Tongue (tissue), 3 donors: ENCODE measurements at places on chromosomes 5 and 9. TPM values are rescaled to one million over a fixed set of nuclear protein-coding genes. Genes with fewer than 3 reads are reported as not detected.

DNA sequence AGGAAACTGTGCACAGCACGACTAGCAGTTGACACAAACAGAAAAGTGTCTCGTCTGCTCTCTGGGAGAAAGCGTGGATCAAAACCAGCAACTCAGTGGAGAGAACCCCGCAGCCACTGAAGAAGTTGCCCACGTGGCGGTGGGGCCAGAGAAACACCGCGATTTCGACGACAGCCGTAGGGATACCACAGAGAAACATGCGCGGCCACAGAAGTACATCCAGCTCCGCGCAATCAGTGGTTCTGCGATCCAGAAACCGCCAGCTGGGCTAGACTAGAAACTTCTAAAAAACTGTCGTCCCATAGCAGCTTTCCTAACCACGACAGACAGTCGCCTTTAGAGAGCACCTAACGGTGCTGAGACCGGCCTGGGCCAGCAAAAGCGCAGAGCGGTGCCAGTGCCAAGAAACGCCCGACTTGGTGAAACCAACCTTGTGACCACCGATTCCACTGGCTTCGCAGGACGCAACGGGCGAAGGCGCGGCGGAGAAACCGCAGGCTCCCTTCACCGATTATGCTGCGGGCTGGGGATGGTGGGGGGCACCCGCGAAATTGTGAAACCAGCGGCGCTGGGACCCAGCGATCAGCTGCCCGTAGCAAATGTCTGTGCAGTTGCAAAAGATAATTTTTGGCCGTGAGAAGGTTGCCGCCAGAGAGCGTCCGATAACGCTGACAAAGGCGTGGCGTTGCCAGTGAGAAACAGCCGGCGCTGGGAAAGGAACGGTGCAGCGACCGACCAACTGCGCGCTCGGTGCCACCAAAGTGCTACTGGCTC, 2.7 kb upstream of the ANXA2R start:
- peak; percentile 77 for DNase-seq

The SLC25A25 gene
- 39.2 TPM for total RNA-seq

The FREM1 gene
- 18.2 TPM for total RNA-seq

GRCh38 chr5:145591578-145591977, 243.6 kb downstream of the PRELID2 start:
- no peak for DNase-seq

The CCDC69 gene
- total RNA-seq, result 21.5 TPM

The KCNV2 gene
- total RNA-seq, result not detected

- DNase-seq, result no peak
These were observed 137.1 kb upstream of the ZNF618 start for GRCh38 chr9:113738893-113739604.

The DRD1 gene
- 0.21 TPM for total RNA-seq

The ENDOG gene
- 30.7 TPM for total RNA-seq

The FEM1C gene
- total RNA-seq, result 49.9 TPM

DNA sequence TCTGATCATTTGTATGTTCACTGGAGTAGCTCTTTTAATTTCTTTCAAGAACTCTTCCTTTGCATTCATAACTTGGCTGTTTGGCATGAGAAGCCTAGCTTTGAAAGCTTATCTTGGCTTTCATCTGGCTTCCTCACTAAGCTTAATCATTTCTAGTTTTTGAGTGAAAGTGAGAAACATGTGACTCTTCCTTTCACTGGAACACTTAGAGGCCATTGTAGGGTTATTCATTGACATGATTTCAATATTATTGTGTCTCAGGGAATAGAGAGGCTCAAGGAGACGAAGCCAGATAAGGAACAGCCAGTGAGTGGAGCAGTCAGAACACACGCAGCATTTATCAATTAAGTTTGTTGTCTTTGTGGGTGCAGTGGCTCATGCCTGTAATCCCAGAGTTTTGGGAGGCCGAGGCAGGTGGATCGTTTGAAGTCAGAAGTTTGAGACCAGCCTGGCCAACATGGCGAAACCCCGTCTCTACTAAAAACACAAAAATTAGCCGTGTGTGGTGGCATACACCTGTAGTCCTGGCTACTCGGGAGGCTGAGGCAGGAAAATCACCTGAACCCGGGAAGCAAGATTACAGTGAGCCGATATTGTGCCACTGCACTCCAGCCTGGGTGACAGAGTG, 98.3 kb downstream of the UGCG start:
- no peak for DNase-seq

The KIF24 gene
- 4.9 TPM for total RNA-seq

- peak; percentile 67 for DNase-seq
These were observed 294.5 kb downstream of the EBF1 start for GRCh38 chr5:158805195-158805594.

GRCh38 chr9:87446527-87446926, 51.1 kb upstream of the DAPK1 start:
- DNase-seq, result no peak

- DNase-seq, result no peak
These were observed 79.2 kb upstream of the UBTD2 start for GRCh38 chr5:172362755-172363154.

- DNase-seq, result no peak
These were observed 30.8 kb upstream of the SARDH start for GRCh38 chr9:133768859-133769510.

DNA sequence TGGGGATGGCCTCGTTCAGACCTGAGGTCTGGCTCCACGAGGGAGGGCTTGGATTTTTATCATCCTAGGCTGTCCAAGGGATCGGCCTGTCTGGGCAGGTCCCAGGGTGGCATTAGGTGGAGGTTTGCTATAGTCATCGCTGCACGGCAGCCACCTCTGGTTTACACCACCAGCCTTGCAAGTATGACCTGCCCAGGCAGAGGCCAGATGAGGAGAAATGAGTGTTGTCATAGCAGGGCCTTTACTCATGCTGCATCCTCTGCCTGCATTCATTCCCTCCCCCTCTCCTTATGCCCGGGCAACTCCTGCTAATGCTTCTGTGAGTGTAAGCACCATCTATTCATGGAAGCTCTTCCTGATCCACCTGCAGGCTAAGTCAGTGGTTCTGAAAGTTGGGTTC, 15.3 kb upstream of the NDST1 start:
- no peak for DNase-seq

- DNase-seq, result no peak
These were observed 91.7 kb downstream of the HRH2 start for GRCh38 chr5:175749591-175749990.

The LCN12 gene
- 0.82 TPM for total RNA-seq

DNA sequence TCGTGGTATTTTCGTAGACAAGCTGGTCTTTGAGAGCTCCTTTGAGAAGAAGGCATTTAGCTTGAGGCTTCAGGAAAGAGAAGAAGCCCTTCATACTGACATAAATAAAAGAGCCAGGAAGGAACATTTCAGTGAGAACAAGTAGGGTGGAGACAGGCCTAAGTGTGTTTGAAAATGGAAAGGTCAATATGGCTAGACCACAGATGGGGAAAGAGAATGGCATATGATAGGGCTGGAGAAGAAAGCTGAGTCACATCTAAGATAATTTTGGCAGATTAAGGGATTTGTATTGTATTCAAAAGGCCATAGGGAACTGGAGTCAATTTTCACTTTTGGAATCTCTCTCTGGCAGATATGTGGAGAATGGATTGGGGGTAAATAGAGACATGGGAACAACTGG, 374.9 kb downstream of the TMEM38B start:
- no peak for DNase-seq

GRCh38 chr9:70220216-70220615, 38.6 kb upstream of the SMC5 start:
- DNase-seq, result no peak

- peak; percentile 16 for DNase-seq
These were observed 2.8 kb upstream of the CDC20B start for GRCh38 chr5:55175781-55176175.
